ENCODE measurements at places on chromosomes 2 and 18. TPM values are rescaled to one million over a fixed set of nuclear protein-coding genes. Genes with fewer than 3 reads are reported as not detected.

Gene CERS6
- 15.1 TPM for total RNA-seq

Gene DAPL1
- not detected for total RNA-seq

Gene SAG
- 0.12 TPM for total RNA-seq

Gene MPV17
- total RNA-seq: 99.4 TPM

Gene FAM117B
- 1.2 TPM for total RNA-seq

Gene CTDP1
- total RNA-seq: 8.3 TPM

Gene C2orf80
- not detected for total RNA-seq

Gene CRYGD
- not detected for total RNA-seq

Gene INPP5D
- total RNA-seq: 0.24 TPM

Gene NPAS2
- 64.1 TPM for total RNA-seq

Gene GPR17
- 0.84 TPM for total RNA-seq

Gene CLEC4F
- total RNA-seq: not detected

Gene STPG4
- not detected for total RNA-seq

Gene LYPD6B
- total RNA-seq: 21.6 TPM

Gene GPBAR1
- total RNA-seq: not detected

DNA sequence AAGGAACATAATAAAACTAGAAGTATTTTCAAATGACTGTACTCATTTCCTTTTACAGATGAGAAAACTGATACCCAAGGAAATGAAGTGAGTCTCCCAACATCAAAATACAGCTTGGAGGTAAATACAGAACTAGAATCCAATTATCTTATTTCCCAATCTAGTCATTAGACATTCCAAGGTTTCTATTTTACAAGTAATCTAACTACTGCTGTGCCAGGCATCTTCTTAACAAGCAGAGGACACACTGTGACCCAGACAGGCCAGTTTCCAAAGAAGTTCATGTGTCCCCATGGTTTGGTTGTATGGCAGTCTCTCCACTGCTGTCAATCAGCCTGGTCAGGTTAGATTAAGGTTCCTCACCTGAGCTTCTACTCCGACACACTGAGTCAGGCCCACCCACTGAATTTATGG lies 143.5 kb downstream of the THADA start:
- no peak for DNase-seq

DNA sequence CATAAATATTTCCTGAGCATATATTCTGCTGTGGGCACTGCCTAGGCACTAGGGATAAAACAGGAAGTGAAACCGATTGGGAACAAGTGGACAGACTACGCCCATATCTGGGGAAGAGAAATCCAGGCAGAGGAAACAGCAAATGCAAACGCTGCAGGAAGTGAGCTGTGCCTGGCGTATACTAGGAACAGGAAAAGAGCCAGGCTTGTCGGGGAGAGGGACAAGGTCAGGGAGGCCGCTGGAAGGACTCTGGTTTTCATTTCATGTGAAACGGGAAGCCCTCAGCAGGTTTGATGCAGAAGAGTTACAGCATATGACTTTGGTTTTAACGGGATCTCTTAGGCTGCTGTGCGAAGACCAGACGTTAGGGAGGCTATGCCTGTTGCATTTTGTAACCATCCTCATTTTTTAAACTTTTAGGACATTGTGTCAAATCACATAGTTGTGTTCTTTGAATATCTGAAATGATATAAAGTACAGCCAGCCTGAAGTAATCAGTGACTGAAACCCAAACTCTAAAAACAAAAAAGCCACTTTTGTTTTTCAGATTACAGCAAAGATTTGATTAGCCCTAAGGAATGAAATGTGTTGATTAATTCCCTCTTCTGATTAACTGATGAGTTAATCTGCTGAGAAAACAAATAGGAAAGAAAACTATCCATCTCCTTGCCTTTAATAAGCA lies 110.2 kb upstream of the PIEZO2 start:
- no peak for DNase-seq

DNA sequence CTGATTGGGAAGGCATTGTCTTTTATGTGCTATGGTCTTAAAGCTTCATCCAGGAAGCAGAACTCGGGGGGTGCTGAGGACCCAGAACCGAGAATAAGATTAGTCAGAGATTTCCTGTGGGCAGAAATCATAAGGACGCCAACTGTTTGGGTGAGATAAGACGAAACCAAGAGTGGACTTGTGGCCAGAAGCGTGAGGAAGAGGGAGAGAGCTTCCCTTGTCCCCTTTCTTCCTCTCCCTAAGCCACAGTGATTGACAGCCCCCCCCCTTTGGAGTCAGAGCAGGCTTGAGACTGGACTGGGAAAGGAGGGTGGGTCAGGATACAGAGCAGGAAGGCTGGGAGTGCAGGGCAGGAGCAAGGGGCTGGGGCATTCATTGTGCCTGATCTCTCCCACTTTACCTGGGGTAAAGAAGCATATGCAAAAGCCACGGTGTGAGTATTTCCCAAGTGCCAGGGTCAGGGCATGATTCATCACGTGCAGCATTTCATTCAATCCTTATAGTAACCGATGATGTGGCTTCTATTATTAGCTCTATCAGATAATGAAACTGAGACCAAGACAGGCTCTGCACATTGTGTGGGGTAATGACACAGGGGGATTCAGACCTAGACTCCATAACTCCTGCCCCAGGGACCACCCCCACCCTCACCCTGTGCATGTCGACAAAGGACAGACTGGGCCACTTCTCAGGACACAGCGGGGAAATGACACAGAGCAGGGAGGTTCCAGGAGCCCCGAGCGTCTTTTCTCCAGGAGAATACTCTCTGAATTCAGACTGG lies 3.0 kb upstream of the IL1RN start:
- peak; percentile 50 for DNase-seq

GRCh38 chr2:71072492-71072891 lies 4.0 kb downstream of the NAGK start:
- no peak for DNase-seq

- peak; percentile 62 for DNase-seq
Observed at GRCh38 chr2:179410552-179411356, 146.1 kb upstream of the SESTD1 start.

DNA sequence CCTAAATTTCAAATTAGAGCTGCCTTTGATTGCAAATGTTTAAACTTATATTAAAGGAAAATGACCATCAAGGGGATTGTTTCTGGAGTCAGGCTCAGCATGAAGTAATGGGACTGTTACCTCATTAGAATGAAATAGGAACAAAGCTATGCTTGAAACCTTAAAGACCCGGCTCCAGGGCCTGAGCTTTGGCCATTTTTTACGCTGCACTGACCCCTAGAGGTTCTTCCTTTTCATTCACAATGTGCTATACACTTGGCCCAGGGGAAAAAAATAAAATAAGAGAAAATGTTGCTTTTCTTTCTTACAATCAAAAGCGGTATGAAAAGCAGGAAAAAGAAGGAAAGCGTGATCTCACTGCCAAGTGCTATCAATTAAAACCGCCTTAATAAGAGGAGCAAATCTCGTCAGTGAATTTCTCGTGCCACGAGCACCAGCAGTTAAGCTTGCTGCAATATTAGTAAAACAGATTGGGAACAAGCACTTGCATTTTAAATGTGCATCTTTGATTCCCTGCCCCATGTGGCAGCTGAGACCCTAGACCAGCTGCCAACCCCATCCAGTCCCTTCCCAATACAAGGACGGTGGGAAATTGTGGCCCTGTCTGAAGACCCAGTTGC lies 96.6 kb downstream of the MBD2 start:
- DNase-seq: peak; percentile 39

DNA sequence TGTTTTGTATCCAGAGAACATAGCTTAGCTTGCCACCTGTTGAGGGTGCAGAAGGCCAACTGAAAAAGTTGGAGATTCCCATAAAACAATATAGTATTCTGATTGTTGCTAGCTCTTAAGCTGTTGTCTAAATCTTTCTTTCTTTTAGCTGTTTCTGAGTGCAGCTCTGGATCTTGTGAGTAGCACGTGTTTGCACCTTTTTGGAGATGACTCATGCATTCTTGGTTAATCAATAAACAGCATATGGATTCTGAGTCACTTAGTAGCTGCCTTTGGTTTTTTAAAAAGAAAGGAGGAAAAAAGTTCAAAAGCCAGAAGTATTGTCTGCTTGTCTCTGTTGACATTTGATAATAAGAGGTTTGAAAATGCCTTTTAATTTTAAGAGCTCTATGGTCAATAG lies 483.0 kb upstream of the FSIP2 start:
- no peak for DNase-seq

GRCh38 chr18:10114717-10115463 lies 201.1 kb downstream of the VAPA start:
- DNase-seq: no peak

GRCh38 chr2:31284107-31284506 lies 50.2 kb downstream of the EHD3 start:
- DNase-seq: no peak

GRCh38 chr18:62384610-62385097 lies 59.5 kb downstream of the TNFRSF11A start:
- DNase-seq: peak; percentile 49

DNA sequence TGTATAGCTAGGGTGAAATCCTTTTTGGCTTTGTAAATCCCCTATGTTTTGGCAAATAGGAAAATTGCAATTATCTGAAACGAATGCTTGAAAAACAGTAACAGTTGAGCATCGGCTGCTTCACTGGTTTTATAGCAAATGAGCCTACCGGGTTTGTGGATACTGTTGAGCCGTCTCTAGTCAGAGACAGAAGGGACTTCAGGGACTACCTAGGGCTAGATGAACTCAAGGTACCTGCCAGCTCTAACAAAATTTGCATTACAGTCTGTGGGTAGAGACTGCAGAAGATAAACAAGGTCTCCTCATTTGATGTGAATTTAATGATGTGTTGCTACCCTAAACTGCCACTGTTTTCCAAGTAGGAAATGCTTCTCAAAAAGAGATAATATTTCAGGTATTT lies 101.1 kb downstream of the EML6 start:
- no peak for DNase-seq

DNA sequence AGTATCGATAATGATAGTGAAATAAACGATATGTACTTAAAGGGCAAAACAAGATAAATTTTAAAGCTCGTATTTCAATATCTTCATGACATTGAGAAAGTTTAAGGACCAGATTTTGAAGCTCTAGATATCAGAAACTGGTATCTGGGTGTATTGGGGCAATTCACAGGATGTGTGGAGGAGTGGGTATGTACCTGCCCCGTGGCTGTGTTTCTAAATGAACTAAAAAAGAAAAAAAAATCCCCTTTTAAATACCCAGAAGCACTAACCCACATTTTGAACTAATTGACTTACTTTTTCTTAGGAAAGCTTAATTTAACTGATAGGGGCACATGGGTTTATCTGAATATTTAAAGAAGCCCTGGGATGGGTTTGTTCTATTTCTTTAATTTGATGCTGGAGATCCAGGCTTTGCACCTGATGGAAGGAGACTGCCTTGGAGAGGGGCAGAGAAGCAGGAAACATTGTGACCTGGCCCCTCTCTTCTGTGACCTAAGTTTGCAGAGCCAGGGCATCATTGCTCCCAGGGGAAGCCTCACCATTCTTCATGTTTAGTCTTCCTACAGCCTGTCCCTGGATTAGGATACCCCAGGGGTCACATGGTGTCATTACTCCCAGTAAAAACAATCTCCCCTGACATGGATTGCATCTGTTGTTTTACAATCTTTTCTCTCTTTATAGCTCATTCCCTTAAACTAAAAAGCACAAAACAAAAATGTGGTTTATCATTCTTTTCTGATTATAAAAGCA lies 7.6 kb upstream of the KCTD1 start:
- no peak for DNase-seq

DNA sequence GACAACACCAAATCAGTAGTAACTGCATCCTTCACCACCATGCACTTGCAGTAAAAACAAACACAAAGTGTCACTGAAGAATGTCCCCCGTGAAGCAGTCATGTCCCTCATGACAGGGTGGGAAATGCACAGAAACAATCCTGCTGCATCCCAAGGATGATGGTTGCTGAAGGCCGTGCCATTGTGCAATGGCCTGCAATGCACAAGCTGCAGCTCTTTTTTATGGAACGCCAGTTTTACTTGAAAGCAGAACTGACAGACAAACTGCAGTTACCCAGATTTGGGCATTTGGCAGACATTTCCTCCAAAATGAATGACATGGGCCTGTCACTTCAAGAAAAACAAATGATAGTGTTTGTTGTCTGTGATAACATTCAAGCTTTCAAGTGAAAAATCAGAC lies 2.4 kb upstream of the CHST10 start:
- no peak for DNase-seq

DNA sequence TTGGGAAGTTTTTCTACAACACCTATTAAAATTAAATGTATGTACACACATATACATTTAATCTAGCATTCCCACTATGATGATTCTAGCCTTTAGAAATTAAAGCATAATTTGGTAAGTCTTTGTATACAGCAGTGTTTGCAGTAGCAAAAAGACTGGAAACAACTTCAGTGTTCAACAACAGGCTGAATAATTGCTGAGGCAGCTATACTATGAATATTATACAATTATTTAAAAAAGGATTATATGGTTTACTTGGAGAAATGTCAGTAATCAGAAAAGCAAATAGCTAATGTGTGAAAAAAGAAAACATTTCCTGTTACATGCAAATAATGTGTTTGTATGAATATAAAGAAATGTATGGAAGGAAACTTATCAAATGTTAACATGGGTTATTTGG lies 1.4 kb upstream of the ZNF638 start:
- DNase-seq: no peak

DNA sequence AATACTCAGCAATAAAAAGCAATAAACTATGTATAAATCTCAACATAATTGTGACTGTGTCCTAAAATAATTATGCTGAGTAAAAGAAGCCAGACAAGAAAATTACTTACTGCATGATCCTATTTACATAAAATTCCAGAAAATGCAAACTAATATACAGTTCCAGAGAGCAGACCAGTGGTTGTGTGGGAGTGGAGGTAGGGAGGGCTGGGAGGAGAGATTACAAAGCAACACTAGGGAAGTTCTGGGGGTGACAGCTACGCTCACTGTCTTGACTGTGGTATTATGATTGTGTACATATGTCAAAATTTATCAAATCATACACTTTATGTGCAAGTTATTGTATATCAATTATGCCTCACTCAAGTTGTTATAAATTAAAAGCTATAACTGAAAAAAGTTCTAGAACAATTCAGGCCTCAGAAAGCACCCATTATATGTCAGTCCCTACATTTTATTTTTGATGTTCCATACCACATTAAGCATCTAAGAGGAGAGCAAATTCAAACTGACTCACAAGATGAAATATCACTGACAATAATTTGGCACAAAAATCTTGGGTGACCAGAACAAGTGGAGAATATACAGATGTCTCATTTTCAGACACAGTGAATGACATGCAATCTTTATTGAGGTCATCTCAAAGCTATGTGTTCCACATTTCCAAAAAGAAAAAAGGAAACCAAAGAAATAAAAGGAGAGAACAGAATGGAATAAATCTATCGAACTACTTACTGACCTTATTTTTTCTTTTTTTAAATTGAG lies 85.1 kb downstream of the ANTXR1 start:
- DNase-seq: no peak

DNA sequence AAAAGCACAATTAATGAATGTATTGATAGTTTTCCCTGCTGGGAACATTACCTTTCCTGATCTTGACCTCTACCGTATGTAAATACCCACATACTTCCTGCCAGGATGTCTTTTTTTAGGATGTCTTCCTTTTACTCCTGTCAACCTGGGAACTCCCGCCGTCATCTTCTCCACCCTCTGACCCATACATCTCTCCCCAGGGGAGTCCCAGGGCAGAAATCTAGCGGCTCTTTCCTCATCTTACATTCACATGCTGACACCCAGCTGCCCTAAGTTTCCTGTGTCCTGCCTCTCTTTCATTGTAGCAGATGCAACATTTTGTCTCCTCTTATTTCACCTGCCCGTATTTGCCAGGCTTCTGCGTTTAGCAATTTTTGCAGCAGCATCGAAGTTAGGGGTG lies 107.8 kb downstream of the CRIM1 start:
- no peak for DNase-seq

GRCh38 chr2:172607379-172607928 lies 51.6 kb downstream of the PDK1 start:
- DNase-seq: no peak

- DNase-seq: no peak
Observed at GRCh38 chr2:170276925-170277629, 99.1 kb downstream of the MYO3B start.

All from RPMI7951 (cell line).